Omental fat pad (tissue), 4 donors: ENCODE measurements at places on chromosomes 1 and 21.
A peak's percentile ranks its signal among the peaks of the same experiment; 100 is the strongest.

- no peak for DNase-seq
Observed at GRCh38 chr1:30089024-30089430, 634.4 kb downstream of the MATN1 start.

DNA sequence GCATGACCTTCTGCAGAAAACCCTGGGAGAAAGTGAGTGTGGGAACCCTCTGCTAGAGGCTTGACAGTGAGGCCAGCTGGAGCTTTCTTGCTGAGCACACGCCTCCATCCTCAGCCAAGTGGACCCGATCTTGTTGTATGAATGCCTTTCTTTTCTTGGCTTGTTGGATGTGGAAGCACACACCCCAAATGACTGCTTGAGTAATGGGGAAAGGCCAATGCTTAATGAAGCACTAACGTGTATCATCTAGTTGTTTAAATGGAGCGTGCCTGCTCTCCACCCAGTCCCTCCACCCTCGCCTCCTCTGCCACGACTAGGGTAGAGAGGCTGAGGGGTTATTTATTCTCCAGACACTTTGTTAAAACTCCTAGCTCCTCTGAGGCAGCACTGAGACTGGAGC lies 54.3 kb upstream of the IKBKE start:
- DNase-seq = no peak

GRCh38 chr1:76029331-76029730 lies 45.2 kb upstream of the ST6GALNAC3 start:
- DNase-seq = no peak

DNA sequence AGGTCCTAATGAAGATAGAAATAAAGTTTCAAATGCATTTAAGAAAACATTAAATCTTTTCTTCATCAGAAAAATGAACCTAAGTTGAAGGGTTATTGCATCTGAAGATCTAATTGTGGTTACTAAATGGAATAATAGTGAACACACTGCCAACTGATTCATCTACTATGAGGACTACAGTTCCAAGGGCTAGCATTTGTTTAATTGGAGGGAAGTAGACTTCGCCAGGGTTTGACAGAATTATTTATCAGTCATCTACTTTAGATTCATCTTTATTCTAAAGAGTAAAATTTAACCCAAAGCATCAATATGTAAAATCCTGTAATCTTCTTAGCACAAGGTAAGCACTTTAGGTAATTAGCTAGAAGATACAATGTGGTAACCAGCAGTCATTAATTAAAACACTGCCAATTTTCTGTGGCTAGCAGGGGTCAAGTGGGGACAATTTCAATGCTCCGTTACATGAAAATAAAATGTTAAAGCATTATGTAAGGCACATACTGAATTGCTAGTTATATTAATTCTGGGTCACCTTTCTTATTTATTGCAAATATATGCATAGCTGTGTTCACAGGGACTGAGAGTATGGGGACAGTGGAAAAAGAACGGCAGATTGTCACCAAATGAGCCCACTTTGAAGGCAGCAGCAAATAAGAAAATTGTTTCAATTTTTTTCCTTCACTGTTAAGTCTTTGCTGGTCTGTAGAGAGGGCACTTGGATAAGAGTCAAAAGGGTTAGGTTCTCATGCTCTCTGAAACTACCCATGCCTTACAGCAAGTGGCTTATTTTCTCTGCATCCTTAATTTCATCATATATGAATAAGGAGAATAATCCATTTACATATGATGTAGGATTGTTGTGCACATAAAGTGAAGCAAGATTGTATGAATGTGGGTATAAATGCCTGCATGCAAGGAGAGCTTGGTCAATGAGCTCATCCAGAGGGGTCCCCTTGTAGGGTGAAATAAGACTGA lies 416.0 kb downstream of the PCP4 start:
- DNase-seq = no peak

DNA sequence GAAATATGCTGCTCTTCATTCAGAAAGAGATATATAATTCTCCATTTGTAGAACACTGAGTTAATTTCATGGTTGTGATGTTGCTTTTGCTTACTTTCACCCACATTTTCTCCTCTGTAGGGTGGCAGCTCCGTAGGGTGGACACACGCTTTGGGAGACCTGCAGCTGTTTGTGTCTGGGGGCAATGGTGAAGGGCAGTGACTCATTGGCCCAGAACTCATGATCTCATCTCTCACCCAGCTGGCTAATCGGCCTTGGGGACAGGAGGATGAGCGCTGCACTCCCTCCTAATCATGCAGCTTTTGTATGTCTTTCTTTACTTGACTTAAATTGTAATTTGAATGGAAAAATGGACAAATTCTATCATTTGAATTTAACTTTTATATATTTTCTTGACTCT lies 9.6 kb downstream of the DISC1 start:
- DNase-seq = no peak

DNA sequence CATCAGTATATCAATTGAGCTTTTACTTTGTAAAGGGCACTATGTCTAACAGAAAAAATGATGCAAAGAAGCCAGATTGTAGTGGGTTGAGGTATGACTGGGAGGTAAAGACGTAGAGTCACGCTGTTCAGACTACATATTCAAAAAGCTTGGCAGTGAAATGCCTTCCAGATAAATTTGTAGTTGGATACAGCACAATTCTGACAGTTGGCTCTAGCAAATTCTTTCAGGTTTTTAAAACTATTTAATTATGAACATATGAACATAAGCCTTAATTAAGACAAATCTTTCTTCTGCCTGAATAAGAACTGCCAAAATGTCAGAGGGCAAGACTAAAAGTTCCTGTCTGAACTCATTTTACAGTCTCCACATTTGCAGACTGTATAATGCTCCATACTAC lies 118.8 kb downstream of the DPYD start:
- DNase-seq = no peak

- no peak for DNase-seq
Observed at GRCh38 chr1:91684481-91685196, 184.0 kb downstream of the CDC7 start.

DNA sequence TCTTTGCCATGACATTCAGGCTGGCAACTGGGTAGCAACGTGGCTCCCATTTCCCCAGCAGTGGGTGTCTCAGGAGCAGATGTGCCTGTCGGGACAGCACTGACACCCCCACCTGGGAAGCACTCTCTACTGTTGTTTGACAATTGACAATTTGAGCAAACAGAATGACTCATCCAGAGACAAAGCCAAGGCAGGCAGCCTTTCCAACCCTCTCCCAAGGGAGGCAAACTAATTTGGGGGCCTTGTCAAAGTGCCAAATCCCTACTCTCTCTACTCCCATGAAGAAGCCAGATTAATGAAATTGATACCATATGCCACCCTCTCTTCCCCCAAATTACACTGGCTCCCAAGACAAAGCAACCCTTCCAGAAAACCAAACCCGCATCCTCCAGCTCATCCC lies 65.6 kb downstream of the GRIK3 start:
- no peak for DNase-seq

GRCh38 chr21:46634966-46635323 lies 529 bp upstream of the PRMT2 start:
- no peak for DNase-seq

- no peak for DNase-seq
Observed at GRCh38 chr1:107879927-107880326, 85.1 kb downstream of the VAV3 start.

DNA sequence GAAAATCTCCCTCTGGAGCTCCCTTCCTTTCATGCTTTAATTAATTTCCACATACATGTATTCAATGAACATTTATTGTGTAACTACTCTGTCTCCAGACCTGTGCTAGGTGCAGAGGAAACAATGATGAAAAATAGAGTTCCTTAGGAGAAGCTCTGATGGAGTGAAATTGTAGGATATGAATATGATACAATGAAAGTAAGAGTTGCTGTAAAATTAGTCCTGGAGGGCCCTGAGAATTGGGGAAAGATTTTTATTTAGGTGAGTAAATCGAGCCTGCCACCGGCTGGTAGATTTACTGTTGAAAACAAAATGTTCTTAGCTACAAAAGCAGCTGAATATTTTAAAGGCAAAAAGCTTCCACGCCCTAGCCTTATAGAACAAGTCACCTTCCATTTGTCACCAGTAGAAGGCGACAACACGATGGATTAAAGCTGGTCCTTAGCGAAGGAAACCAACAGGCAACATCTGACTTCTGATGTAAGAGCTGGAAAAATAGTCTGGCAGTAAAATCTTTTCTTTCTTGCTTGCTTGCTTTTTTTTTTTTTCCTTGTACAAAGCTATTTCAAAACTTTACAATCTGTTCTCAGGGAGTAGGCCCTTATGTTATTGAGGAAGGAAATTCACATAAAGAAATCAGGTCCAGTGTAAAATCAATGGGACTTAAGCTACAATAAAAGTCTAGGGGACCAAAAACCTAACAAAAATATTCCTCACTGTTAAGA lies 82.0 kb upstream of the ROR1 start:
- no peak for DNase-seq

DNA sequence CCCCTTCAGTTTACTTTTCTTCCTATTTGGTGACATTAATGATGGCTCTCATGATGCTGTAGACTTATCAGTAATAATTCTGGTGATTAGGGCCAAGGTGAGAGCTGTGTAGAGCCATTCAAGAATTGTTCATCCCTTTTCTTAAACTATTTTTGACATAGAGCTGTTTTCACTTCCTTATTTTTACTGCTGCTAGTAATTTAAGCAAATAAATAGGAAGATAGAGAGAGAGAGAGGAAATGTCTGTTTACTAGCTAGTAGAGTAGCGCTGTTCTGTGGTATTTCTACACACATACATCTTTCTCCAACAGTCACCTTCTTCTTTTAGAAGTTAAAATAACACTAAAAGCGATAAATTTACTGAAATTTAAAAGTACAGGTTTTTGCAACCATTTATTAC lies 678.0 kb upstream of the ZP4 start:
- no peak for DNase-seq

DNA sequence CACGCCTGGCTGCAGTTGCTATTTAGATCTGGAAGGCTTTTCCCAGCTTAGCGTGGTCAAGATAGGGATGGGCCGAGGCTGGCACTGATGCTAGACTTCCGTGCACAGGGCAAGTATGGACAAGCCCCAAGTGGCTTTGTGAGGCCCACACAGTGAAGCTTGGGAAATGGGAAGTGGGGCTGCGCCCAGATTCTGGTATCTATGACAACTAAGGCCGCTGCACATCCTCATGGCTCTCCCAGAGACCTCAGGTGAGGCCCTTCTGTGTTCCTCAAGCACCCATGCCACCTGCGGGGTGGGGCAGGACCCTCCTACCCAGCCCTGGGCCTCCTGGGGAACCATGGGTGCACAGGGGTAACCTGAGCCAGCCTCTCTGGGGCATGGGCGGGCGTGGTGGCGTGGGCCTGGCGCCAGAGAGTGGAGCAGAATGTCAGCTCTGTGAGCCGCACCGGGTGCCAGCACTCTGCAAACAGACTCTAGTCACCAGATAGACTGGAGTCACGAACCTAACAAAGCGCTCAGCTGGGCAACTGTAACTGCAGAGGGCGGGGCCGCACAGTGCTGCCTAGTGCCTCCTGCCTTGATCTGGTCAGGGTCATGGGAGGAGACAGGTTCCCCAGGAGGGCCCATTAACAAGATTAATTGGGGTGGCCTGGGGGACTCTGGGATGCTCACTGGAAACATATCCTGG lies 46.4 kb downstream of the ELF3 start:
- DNase-seq = no peak

DNA sequence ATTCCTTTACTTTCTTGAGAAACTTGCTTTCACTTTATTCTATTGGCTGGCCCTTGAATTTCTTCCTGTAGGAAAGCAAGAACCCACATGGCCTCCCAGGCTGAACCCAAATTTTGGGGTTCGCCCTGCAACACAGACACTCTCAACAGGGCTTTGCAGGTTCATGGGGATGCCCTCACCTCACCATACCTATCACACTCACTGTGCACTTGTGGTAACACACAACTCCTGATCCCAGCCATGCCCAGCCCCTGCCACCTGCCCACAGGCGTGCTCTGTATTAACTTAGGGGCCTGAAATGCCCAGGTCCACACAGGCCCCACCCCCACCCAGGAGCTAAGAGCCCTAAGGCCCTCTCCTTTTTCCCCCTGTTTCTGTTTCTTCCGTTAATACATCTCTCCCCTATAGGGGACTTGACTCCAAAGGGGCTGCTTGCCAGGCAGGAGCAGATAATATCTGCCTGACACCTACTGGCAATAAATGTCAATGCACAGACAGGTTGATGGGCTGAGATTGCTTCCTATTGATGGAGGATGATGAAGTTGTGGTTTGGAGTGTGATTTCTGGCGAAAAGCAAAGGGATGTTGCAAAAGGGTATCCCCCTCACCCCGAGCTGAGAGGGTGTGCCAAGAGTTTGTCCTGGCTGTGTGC lies 171.5 kb downstream of the AJAP1 start:
- DNase-seq = no peak

DNA sequence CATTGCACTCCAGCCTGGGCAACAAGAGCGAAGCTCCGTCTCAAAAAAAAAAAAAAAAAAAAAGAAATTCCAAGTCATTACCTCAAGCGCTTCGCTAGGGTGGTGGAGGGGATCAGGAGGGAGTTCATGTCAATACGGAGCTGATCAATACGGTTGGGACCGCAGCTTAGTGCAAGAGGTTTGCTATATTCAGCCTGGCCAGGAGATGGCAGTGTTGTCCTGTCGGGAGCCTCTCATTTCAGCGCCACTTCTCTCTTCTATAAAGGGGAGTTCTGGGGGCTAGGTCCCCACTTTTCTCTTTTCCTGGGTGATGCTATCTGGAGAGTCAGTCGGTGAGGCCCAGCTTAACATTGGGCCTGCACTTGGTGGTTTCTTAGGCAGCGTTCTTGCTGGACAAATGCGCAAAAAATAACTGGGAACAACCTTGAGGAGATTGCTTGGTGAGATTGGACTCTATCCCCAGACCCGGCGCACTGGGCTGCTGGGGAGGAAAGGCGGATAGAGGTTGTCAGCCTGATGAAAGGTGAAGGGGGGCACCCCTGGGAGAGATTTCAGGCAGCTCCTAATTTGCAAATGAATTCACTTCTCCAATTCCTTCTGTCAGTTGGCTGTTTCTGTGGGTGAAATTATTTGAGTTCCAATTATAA lies 40.4 kb downstream of the KIAA0040 start:
- DNase-seq = peak; percentile 41

- no peak for DNase-seq
Observed at GRCh38 chr1:12202190-12202497, 27.7 kb upstream of the VPS13D start.

GRCh38 chr1:215132156-215132555 lies 49.6 kb downstream of the KCNK2 start:
- DNase-seq = no peak

- no peak for DNase-seq
Observed at GRCh38 chr1:39184354-39184818, 20.1 kb upstream of the MACF1 start.

- no peak for DNase-seq
Observed at GRCh38 chr1:154520333-154520732, 18.1 kb upstream of the SHE start.

DNA sequence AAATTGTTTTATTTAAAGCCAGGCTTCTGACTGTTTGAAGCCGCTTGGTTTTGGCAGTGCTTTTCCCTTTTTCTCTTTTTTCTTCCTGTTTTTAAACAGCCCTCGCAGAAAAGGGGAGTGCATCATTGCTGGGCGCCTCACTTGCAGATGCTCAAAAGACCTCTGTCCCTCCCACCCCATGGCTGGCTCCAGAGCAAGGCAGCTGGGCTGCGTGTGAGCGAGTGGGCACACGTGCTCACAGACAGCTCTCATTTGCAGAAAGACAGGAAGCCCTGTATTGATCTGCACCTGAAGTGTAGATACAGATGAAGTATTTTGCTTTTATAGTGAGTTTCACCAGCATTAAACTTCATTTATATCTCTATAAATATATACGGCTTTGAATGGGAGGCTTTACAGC lies 8.8 kb downstream of the TNR start:
- no peak for DNase-seq

- DNase-seq = no peak
Observed at GRCh38 chr1:226026833-226027232, 27.7 kb upstream of the SDE2 start.

- DNase-seq = no peak
Observed at GRCh38 chr1:209045331-209046057, 538.0 kb upstream of the CAMK1G start.
